ENCODE measurements at places on chromosomes 2 and 18. TPM values are rescaled to one million over a fixed set of nuclear protein-coding genes. Genes with fewer than 3 reads are reported as not detected.
A peak's percentile ranks its signal among the peaks of the same experiment; 100 is the strongest.

DNA sequence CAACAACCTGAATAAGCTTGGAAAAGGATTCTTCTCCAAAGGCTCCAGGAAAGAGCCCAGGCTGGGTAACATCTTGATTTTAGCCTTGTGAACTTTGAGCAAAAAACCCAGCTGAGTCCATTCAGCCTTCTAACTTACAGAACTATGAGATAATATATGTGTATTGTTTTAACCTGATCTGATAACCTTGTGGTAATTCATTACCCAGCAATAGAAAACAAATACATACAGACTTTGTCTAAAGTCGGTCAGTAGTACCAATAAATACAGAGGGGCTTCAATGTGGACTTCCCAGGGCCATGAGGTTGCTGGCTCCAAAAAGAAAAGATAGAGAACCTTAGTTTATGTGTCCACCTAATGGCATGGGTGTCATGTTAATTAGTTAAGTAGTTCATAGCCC lies 191.8 kb downstream of the KCNH7 start:
- ATAC-seq = no peak

Gene CROCC2
- total RNA-seq = not detected

DNA sequence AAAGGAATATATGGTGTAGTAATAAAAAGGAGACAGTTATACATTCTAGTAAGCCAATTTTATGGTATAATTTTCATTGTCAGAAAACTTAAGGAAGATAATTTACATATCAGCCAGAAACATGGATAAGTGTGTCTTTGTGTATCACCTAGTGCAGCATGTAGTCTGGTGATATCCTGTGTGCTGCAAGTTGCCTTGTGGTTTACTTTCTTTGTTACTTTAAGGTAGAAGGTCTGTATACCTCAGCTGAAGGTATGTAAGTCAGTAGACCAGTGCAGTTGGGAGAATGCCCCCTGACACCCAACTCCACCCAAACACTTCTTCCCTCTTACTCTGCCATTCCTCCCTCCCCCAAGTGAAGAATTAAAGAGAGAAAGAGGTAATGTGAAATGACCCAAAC lies 11.0 kb downstream of the GORASP2 start:
- ATAC-seq = no peak

DNA sequence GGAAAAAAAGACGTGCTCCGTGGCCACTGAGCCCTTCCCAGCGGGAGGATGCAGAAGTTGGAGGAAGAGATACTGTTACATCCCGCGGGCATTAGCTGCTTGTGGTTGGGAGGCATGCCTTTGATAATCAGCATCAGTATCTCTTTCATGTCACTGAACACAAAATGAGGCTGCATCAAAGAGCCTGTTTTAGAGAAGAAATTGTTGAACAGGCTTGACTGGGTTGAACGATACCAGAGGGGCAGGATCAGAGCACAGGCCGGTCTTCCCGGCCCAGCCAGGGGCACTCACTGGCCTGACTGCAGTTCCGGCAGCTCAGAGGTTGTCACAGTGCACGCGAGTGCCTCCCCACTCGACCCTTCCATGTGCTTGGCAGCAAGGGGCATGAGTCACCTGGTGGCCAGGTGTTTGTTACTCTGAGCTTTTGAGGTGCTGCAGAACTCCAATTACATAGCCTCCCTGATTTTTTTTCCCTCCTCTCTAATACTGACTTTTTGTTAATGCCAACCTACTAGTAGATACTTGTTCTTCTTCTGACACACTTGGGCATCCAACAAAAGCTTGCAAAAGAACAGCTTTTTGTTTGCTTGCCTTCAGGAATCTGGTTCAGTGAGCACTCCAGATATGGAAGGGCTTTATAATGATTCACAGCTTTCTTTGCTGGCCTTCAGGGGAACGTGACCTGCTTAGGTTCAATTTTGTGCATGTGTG lies 121.6 kb downstream of the VAPA start:
- ATAC-seq = no peak

DNA sequence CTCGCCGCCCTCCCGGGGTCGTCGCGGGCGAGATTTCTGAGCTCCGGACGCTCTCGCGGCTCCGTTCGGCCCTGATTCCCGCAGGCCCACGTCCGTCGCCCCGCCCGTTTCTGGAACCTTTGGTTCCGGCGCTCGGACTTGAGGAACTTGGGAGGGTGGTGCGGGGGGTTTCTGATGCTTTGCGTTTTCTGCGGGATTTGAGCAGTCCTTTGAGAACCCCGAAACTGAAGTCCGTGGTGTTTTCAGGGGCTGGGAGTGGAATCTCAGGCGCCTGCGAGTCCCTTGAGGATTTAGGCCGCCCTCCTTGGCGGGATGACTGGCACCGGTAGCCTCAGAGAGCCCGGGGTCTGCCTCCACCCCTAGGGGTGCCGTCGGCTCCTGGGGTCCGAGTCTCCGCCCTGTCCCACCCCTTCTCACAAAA lies 336 bp downstream of the THNSL2 start:
- peak; percentile 69 for ATAC-seq

Gene CDH19
- 37.0 TPM for total RNA-seq

DNA sequence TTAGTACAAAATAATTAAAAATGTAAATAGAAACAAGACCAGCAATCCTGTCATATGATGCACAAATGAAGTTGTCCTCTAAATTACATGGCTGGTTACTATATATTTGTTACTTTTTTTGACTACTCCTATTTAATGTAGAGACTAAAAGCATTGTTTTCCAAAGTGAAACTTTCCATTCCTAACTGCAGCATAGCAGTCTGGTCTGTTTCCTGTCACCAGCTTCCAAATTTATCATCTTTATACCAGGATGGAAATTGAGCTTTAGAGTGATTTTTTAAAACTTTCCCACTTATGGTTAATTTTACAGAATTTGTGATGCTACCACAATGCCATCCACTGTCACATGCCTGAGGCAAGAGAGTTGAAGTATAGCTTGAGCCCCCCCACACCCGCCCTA lies 33.5 kb upstream of the RAB27B start:
- no peak for ATAC-seq

DNA sequence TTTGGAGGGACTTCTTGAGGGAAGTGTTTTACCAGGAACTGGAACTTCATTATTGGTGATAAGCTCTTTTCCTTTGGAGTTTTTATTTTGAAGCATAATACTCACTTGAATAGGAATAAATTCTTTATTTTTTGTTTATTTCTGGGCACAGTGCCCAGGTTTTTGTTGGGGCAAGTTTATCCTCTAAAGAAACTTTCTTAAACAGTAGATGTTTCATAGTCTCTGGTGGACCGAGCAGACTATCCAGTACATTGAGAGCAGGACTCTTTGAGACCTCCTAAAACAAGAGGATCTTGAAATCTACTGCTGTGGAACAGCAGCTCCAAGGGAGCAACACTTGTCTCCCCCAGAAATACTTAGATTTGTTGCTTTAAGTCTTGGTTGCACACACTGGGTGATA lies 109.4 kb downstream of the PARD3B start:
- ATAC-seq = no peak

Gene CAPN14
- 8.3 TPM for total RNA-seq

DNA sequence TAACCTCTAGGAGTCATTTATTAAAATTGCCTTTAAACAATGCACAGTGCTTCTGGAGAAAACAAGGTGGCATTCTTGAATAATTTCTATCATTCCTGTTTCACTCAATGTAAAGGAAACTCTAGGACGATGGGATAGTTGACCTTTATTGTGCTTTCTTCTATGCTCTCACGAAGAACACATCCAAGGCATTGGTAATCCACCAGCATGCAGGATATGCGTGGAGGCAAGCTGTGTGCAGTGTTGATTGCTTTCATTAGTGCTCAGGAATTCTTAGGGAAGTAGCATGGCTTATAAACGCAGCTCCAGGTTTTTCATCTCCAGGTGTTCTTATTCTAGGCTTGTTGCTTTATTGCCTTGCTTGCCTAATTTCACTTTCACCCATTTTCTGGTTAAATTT lies 58.4 kb upstream of the CAVIN2 start:
- no peak for ATAC-seq

GRCh38 chr2:190657474-190658255 lies 8.8 kb downstream of the NAB1 start:
- ATAC-seq = no peak

DNA sequence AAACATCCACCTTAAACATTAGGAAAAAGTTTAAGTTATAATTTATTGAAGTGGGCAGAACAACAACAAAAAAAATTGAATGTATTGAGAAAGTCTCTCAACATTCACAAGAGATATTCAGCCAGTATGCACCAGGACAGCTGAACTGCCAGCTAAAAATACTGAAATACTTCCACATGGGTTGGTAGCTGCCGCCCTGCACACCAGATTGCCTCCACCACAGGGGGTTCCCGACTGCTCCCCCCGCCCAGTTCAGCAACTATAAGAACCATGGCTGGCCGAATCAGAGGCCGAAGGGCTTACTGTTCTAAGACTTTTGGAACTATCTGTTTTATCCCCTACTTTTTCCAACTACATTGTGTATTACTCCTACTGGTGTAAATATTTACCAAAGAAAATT lies 150.0 kb upstream of the LRP1B start:
- ATAC-seq = no peak

Gene C2orf49
- 30.0 TPM for total RNA-seq

Gene FEV
- not detected for total RNA-seq

GRCh38 chr2:18412980-18413675 lies 147.3 kb downstream of the RDH14 start:
- ATAC-seq = peak; percentile 49

GRCh38 chr2:72533765-72534164 lies 292.1 kb downstream of the EXOC6B start:
- ATAC-seq = no peak

Measured in gastroesophageal sphincter (tissue), 4 donors.